Effector CD4-positive, alpha-beta T cell (primary cell): ENCODE measurements at places on chromosomes 1 and 21.

- no peak for DNase-seq
These were observed 529 bp upstream of the PRMT2 start for GRCh38 chr21:46634966-46635323.

- DNase-seq, result no peak
These were observed 38.6 kb downstream of the VANGL2 start for GRCh38 chr1:160438935-160439334.

- no peak for DNase-seq
These were observed 410.4 kb downstream of the DUSP10 start for GRCh38 chr1:221331273-221332183.

GRCh38 chr1:24888061-24888970, 41.8 kb downstream of the RUNX3 start:
- DNase-seq, result no peak

DNA sequence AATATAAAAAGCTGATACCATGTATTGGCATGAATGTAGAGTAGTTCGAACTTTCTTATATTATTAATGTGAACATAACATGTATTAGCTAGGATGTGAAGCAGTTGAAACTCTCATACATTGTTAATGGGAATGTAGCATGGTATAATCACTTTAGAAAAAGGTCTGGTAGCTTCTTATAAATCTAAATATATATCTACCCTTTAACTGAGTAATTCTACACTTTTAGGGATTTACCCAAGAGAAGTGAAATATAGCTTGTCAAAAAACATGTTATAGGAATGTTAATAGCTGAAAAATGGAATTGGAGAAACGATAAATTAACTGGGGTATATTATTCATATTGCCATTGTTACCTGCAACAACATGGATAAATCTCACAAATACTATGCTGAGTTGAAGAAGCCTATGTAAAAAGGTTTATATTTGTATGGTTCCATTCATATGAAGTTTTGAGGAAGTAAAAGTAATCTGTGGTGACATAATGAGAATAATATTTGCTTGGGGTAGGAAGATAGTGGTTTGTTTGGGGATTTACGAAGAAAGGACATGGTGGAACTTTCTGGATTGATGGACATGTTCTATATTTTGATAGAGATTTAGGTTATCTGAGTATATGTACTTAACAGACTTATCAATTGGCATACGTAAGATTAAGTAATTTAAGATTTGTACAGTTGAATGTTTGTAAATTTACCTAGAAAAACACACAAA, 76.6 kb downstream of the MAST2 start:
- no peak for DNase-seq

- DNase-seq, result peak; percentile 62
These were observed 700 bp upstream of the SYDE2 start for GRCh38 chr1:85201340-85202091.

- DNase-seq, result no peak
These were observed 131.5 kb downstream of the HUNK start for GRCh38 chr21:32004291-32004690.

- no peak for DNase-seq
These were observed at the start of gene FAM167B for GRCh38 chr1:32246888-32247273. Gene FAM167B (plus strand): TSS chr1:32247222. CDS start chr1:32247422, 200 bp downstream.

DNA sequence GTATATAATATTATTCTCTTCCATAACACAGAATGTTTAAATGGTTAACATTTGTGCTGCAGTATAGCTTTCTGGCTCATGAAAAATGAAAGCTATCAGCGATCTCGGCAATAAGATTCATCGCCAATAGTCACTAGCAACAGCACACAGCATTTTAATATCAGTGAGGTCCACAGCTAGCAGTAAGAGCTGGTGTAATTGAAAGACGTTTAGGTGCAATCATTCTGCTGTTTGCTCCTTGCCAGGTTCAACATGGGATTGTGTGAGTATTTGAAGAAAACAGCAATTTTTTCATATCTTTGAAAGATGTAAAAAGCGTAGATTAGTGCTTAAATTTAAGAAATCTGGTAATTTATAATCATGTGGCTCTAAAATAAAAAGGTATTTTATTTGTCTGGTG, 20.1 kb downstream of the PRKACB start:
- no peak for DNase-seq

GRCh38 chr1:54332781-54333585, 73.2 kb downstream of the SSBP3 start:
- DNase-seq, result no peak

DNA sequence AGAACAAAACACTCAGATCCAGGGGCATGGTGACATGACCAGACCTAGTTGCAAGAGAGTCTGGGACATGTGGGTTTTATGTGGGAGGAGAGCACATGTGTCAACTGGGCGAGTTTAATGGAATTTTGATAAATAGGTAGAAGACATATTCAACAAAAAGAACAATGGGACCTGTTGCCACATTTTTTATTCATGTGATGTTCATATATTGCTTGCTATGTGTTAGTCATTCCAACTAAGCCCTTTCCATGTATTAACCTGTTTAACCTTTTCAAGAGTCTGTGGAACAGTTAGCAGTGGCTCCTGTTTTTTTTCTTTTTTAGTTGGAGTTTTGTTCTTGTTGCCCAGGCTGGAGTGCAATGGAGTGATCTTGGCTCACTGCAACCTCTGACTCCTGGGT, 30.1 kb upstream of the CSF3R start:
- no peak for DNase-seq

- DNase-seq, result no peak
These were observed 108.1 kb upstream of the HAO2 start for GRCh38 chr1:119260506-119260905.

- no peak for DNase-seq
These were observed 575.8 kb downstream of the NUF2 start for GRCh38 chr1:163897412-163898155.

GRCh38 chr1:84755216-84755615, 65.0 kb upstream of the SSX2IP start:
- DNase-seq, result no peak

- DNase-seq, result no peak
These were observed 126.7 kb downstream of the TRABD2B start for GRCh38 chr1:47870480-47870879.

DNA sequence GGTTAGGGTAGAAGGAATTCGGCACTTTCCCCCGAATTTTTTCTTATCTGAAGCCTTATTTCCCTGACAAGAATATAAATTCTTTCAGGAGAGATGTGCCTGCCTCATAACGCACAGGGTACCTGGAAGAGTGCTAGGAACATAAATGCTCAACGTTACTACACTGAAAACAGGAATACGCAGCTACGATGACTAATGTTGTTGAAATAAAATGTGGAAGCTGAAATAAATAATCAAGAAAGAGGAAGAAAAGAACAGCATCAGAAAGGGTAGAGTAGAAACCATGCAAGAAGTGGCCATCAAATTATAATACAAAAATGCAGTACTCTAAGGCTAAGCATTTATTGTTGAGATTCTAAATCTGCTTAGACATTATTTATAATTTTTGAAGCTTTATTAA, 33.9 kb downstream of the SLC66A1 start:
- DNase-seq, result no peak

GRCh38 chr1:1338278-1338677, 7.2 kb downstream of the TAS1R3 start:
- DNase-seq, result no peak

DNA sequence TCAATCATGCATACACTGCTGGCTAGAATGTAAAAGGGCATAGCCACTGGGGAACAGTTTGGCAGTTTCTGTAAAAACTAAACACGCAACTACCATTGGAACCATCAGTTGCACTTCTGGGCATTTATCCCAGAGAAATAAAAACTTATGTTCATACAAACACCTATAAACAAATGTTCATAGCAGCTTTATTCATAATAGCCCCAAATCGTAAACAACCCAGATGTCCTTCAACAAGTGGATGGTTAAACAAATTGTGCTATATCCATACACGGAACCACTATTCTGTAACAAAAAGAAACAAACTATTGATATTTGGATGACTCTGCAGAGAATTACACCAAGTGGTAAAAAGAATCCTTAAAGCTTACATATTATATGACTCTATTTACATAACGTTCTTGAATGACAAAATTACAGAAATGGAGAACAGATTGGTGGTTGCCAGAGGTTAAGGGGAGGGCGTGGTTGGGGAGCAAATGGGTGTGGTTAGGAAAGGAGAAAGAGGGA, 22.8 kb downstream of the LACTBL1 start:
- DNase-seq, result no peak

DNA sequence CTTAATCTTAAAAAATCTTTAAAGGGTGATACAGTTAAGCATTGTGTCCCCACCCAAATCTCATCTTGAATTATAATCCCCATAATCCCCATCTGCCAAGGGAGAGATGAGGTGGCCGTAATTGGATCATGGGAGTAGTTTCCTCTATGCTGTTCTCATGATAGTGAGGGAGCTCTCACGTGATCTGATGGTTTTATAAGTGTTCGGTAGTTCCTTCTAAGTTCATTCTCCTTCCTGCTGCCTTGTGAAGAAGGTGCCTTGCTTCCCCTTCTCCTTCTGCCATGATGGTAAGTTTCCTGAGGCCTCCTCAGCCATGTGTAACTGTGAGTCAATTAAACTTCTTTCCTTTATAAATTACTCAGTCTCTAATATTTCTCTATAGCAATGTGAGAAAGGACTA, 10.7 kb downstream of the DHRS3 start:
- DNase-seq, result no peak

- no peak for DNase-seq
These were observed 138.1 kb downstream of the TPR start for GRCh38 chr1:186236921-186237320.

DNA sequence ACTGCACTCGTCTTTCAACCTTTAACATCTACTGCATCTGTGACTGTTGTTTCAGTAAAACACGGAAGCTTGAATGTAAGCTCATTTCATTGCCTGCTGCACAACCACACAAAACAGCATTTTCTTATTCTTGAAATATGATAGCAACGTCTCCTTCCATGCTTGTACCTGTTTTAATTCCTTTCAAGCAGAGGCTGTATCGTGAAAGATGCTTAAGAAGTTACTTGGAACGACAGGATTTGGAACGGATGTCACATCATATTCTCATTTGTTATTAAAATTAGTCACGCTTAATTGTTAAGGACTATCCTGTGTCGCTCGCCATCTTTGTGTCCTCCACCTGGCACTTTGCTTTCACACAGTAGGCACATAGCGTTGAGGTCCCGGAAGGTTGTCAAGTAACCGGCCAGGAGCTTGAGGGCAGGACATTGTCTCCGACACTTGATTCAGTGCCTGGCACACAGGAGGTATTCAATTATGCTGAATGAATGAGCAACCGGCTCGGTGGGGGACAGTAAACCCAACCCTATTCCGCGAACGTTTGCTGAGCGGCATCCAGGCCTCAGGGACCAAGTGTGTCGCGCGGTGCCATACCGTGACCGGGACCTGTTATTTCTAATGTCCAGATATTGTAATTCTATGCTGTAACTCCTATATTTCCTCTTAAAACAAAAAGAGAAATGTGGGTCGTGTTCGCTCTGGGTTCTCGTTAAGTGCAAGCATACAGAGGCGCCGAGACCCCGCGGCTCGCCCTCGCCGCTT, 499 bp upstream of the SH3GLB1 start:
- peak; percentile 31 for DNase-seq

DNA sequence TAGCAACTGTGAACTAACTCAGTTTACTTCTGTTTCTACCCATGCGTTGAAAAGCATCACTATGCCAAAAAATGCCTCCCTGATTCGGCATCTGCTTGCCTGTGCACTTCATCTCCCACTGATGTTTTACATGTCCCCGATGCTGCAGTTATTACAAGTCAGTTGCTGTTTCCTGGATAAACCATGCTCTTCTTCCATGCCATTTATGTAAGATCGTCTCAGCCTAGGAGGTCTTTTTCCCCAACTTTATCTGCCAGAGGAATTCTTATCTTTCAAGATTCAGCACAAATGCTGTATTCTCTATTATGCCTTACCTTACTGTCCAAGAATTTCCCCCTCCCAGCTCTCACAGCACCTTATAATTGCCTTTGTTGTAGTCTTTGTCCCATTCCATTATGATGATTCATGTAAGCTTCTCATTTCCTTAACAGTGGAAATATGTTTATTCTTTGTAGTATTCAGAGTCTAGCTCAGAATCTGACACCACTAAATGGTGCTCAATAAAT, 30.0 kb downstream of the PRKACB start:
- no peak for DNase-seq
